ENCODE measurements at places on chromosomes 6 and 20.

DNA sequence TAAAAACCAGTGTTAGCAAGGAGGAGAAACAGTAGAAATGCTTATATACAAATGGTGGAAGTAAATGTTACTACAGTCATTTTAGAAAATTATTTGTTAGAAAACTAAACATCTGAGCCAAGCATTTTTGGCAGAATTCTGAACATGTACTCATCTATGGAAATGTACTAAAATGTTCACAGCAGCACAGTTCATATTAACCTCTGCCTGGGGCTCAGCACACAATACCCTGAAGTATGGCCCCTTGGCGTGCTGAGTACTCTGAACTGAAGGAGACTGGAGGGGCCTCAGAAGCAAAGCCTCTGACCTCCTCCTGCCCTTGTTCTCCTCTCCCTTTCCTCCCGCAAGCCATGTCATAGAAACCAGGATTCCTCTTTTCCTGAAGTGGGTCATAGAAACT lies 66.2 kb upstream of the RALGAPA2 start:
- DNase-seq, result no peak

DNA sequence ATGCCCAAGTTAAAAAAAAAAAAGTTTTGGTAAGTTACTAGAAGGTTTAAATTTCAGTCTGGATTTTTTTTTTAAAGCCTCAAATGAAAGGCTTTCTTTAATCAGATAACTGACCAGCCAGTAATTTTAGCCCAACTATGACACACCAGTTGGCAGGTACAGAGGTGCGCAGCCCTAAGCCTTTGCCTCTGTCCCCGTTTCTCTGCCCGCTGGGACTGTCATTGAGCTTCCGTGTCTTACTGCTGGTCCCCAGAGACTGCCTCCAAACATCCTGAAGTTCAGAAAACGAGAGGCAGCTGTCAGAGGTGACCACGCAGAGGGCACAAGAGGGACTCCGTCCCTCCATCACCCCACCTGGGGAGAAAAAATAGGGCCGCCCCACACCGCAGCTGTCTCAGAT lies 118.2 kb downstream of the RPS12 start:
- no peak for DNase-seq

- no peak for DNase-seq
Measured at GRCh38 chr6:119658917-119659316, 309.4 kb upstream of the MAN1A1 start.

GRCh38 chr6:147891671-147892070 lies 383.2 kb downstream of the SAMD5 start:
- DNase-seq, result no peak

GRCh38 chr6:2658788-2659187 lies 91.9 kb downstream of the MYLK4 start:
- DNase-seq, result no peak

GRCh38 chr6:163281634-163282033 lies 132.9 kb upstream of the QKI start:
- no peak for DNase-seq

DNA sequence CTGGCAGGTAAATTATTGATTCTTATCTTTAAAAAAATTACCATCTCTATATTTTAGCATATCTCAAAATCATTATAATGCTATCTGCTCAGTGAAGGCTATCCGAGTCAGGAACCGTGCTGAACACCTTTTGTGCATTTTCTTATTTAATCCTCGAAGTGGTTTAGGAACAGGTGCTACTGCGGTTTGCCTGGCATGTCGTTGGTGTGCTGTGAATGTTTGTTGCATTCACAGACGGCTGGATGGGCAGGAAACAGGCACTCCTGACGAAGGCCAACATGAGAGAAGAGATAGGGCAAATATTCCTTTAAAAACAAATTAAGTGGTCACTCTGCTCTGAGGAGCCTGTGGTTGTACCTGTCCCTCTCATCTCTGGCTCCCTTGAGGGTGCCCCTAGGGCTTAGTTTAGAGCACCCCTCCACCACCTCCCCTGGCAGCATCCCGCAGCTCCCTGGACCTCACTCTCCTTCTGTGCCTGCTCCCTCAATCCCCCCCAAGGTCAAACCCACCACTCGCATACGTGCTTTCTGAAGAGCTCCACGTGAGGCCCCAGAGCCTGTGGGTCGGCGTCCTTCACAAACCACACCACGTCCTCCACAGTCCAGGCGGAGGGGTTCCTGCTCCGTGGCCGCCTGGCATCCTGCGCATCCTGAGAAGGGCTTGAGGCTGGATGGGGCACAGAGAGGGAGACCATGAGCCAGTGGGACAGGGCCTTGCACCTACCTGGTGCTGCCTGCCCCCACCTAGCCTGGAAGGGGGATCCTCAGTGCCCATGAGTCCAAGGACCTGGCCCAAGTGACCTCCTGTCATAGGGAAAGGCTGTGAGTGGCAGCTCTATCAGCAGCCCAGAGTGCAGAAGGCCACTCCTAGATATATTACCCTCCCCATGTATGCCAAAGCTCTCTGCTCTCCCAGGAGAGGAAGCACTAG lies 116.5 kb downstream of the SCML4 start:
- DNase-seq, result no peak

DNA sequence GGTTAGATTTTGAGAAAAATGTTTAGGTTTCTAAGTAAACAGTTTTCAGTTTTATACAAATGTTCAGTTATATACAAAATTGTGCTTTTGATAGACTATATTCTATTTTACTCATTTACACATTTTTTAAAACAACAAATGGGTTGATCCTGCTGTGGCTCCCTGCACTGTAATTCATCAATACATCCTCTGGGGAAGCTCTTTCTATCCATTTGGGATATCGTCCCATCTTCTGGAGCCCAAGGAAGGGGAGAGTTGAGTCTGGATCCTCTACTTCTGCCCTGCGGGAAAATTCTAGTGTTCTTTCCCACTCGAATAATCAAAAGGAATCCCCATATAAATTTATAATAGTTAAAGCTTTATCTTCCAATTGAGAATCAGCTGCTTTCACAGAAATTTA lies 75.0 kb downstream of the SYCP2L start:
- no peak for DNase-seq

DNA sequence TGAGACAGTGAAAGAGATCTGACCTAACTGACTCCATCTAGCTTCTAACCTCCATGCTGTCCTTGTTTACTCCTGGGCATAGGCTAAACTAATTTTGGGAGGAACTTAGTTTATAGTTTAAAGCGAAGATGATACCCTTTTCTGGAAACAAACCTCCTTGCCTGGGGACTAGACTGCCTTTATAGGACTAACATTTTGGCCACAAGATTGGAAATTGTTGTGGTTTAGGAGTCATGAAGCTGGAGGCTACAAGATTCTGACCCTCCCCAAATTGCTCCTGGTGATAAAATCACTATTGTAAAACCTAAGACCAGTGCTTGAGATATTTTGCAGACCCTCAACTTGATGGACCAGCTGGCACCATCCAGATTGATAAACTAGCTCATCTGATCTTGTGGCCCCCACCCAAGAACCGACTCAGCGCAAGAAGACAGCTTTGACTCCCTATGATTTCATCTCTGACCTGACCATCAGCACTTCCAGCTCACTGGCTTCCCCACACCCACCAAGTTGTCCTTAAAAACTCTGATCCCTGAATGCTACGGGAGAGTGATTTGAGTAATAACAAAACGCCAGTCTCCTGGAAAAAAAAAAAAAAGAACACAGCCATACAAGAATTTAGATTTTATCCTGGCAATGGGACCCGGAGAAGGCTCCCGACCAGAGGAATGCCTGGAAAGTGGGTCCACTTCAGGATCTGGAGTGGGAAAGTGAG lies 63.0 kb downstream of the ABHD12 start:
- DNase-seq, result no peak

Measured in fibroblast of gingiva (primary cell).